ENCODE measurements at places on chromosomes 16 and 17. TPM values are rescaled to one million over a fixed set of nuclear protein-coding genes. Genes with fewer than 3 reads are reported as not detected.

GRCh38 chr17:57412520-57413096 lies 156.3 kb downstream of the MSI2 start:
- DNase-seq, result no peak

DNA sequence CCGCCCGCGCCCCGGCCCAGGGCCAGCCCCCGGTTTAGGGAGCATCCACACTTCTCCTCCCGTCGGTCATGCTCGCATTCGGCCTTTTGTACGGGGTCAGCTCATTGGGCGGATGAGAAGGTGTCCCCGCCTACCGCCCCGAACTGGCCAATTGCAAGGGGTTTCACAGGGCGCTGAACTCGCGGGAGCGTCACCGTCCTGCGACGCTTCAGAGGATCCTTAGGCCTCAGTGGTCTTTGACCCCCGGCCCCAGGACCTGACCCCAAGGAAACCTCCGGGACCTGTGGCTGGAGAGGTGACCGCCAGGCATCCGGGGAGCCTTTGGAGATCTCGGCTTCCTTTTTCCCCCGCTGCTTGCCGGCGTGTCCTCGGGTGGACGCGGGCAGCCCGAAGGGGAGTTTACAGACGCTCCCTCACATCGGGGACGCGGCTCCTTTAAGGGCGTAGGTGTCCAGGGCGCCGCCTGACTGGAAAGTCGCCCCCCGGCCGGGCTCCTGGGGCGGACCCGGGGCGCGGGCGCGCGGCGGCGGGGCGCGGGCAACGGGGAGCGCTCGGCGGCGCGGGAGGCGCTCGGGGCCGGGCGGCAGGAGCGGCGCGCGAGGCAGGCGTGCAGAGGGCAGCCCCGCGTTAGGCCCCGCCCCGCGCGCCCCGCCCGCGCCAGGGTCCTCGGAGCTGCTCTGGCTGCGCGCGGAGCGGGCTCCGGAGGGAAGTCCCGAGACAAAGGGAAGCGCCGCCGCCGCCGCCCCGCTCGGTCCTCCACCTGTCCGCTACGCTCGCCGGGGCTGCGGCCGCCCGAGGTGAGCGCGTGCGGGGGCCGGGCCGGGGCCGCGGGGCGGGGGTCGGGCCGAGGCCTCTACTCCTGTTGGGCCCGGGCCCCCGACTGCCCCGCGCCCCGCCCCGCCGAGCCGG lies at the start of gene UBE2I:
UBE2I (plus strand) TSS at position 660 of the 909 bp plus-strand sequence. CDS start 4,395 bp downstream, outside the sequence.
- peak; percentile 98 for DNase-seq

DNA sequence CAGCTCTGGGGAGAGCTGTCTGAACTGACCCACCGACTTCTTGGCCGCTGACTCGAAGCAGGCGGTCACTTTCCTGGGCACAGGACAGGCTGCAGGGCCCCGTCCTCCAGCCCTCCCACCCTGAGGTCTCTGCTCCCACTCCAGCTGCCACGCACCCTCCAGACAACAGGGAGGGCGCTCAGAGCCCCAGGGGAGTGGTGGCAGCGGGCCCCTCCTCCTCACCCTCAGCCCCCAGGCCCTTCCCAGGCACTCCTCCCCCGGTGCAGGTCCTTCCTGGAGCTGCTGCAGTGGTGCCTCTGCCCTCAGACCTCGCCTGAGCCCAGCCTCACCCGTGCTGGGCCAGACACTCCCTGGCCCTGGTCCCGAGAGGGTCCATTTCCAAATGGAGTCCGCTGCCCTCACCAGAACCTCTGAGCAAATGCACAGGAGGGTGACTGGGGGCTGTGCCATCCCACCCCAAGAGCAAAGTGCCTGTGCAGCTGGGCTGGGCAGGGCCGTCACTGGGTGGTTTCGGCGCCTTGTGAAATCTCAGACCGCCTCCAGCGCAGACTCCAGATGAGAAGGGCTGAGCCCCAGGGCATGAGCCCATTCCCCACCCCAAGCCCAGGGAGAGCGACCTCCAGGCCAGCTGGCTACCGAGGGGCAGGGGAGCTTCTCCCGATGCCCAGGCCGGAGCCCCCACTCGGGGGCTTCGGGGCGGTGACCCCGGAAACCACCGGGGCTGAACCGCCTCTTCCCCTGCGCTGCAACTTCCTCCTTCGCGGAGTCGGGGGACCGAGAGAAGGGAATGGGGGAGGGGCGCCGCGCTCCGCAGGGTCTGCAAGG lies 717 bp downstream of the CYBA start:
- peak; percentile 54 for DNase-seq

GRCh38 chr16:67669499-67670101 lies 3.0 kb downstream of the C16orf86 start:
- DNase-seq, result no peak

DNA sequence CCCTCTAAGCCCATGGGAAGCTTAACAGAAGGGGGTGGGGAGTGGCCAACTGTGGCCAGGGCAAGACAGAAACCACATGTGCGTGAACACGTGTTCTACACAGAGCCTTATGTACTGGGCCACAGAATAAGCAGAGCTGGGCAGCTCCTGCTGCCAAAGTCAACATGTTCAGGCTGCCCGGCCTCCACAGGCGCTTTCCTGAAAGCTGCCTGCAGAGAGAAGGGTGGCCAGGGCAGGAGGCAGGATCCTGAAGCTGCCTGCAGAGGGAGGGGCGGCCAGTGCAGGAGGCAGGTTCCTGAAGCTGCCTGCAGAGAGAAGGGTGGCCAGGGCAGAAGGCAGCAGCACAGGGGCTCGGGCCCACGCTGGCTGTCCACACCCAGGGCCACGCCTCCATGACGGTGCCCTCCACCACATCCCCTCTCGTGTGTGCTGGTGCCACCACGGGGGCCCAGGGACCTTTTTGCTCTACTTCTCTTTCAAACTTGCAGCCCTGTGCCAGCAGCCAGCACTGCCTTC lies 79.5 kb downstream of the ANKRD11 start:
- DNase-seq, result no peak

The CD300H gene
- total RNA-seq, result not detected

The PIMREG gene
- 1.8 TPM for total RNA-seq

All from CD8-positive, alpha-beta memory T cell (primary cell).